Urothelium cell line (cell line): ENCODE measurements at places on chromosomes 11 and 22.

DNA sequence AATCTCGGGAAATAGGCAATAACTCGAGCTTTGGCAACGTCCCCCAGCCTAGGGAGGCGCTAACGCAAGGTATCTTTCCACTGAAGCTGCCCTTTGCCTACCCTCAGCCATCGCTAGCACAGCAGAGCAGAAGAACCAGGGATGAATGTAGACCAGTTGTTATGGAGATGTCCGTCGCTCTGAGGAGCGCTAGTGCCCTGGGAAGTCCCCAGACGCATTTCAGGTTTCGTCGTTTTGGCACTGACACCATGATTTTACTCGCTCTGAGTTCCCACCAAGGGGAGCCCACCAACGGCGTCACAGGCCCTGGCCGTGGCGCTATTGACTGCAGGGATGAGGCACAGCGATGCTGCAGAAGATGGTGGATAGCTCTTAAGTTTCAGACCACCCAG lies 22.7 kb upstream of the BDNF start:
- no peak for DNase-seq

GRCh38 chr22:23305922-23306374 lies 125.6 kb downstream of the BCR start:
- DNase-seq, result no peak

GRCh38 chr22:36369922-36370791 lies 17.6 kb downstream of the MYH9 start:
- DNase-seq, result peak; percentile 50

GRCh38 chr22:45889539-45890350 lies 87.2 kb downstream of the WNT7B start:
- DNase-seq, result no peak
